Kidney tubule cell (primary cell): ENCODE measurements at places on chromosomes 2 and 18.

GRCh38 chr2:5316001-5316490 is 376.1 kb upstream of the SOX11 start:
- no peak for DNase-seq

DNA sequence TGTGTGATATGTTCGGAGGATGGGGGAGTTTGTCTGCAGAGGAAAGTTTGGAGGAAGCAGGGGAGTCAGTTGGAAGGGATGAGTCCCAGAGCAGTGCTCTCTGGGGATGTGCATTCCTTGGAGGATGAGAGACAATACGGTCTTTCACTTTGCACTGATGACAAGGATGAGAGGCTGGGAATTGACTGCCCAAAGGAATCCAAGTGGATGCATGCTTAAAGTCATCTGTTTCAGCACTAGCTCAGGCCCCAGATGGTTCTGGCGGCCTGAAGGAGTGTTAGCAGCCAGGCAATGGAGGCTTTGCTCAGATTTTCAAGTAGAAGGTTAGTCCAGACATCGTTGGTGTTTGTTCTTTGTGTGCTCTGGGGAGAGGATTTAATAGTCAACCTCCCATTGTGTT is 100.2 kb downstream of the CRIM1 start:
- no peak for DNase-seq

DNA sequence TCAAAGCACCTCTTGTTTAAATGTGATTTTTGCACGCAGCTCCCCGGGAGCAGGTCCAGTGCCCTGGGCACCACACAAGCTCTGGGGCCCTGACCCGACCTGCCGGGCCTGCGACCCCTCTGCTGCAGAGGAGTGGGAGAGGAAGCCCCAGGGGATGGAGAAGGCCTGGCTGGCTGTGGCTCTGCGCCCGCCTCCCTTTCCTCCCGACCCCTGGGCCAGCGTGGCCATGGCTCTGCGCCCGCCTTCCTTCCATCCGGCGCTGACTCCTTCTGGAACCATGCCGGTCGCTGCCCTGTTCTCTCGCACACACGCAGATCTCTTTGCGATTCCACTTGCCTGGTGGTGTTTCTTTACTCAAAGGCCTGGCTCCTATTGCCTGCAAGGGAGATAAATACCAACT is 166.5 kb upstream of the SALL3 start:
- no peak for DNase-seq

- DNase-seq: no peak
Measured at GRCh38 chr2:120820263-120820952, 84.7 kb downstream of the GLI2 start.

DNA sequence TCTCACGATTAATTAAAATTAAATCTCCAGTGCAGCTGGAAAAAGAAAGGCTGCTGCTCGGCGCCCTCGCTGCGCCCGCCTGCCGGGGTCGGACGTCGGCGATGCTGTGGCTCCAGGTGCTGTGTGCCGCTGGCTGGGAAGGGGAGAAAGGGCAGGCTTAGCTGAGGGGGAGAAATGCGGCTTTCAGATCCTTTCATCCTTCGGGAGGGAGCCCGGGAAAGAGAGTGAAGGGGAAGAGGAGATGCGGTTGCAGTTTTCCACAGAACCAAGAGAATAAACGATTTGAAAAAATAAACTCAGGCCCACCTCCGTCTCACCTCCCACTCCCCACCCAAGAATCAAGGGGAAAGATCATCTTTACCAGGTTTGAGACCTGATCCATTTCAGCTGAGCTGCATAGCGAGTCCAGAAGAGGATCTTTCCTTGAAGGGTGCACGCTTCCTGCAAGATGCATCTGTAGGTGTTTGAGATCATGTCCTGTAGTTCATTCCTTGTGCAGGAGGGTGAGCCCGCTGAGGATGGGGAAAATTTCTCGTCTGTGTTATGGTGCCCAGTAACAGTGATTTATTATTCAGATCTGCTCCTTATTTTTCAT is 495 bp downstream of the TMEM169 start:
- no peak for DNase-seq

- no peak for DNase-seq
Measured at GRCh38 chr18:67354692-67355091, 161.8 kb downstream of the DSEL start.

GRCh38 chr2:149068996-149069888 is 30.7 kb downstream of the LYPD6B start:
- no peak for DNase-seq

- DNase-seq: peak; percentile 77
Measured at GRCh38 chr18:28127763-28128658, 48.9 kb downstream of the CDH2 start.

DNA sequence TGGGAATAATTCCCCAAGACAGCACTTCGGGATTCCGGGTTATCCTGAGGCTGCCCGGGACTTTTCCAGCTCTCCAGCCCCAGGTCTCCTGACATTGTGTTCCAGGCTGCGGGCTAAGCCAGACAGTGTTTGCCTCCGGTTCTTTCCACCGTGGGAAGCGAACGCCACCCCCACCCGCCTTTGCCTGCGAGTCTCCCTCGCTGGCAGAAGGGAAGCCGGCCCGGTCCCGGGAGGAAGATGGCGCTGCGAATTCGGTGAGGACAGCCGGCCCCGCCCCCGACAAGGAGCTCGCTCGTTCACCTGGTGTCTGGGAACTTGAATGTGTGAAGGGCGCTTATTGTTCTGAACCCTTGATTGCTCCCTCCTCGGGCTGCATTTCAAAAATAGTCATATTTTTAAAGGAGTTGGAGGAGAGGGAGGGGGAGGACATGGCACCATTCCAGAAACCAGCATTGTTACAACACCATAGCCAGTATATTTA is 2.9 kb downstream of the LRATD1 start:
- peak; percentile 73 for DNase-seq

DNA sequence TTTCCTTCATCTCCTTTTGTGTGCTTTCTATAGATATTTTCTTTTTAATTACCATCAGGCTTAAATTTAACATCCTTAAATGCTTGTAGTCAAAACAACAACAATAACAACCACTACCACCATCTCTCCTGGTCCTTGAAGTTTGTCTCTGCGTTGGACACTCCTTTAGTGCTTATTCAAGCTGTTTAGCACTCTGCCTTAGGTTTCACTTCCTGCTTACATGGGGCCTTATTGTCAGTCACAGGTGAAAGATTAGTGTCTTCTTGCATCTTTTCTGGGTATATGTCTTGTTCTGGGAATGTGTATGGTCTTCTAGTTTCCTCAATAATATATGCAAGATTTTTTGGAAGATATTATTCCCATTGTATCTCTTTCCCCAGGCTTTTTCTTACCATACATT is 240.1 kb upstream of the NXPH2 start:
- DNase-seq: no peak
